Gastroesophageal sphincter (tissue), 4 donors: ENCODE measurements at places on chromosomes 2 and 18.

- H3K36me3 ChIP-seq: no peaks in the 10 kb centered on the region
- H3K27ac ChIP-seq: peak overlapping the region; percentile 61
Observed at GRCh38 chr2:30511122-30512083, 64.4 kb downstream of the LCLAT1 start.

DNA sequence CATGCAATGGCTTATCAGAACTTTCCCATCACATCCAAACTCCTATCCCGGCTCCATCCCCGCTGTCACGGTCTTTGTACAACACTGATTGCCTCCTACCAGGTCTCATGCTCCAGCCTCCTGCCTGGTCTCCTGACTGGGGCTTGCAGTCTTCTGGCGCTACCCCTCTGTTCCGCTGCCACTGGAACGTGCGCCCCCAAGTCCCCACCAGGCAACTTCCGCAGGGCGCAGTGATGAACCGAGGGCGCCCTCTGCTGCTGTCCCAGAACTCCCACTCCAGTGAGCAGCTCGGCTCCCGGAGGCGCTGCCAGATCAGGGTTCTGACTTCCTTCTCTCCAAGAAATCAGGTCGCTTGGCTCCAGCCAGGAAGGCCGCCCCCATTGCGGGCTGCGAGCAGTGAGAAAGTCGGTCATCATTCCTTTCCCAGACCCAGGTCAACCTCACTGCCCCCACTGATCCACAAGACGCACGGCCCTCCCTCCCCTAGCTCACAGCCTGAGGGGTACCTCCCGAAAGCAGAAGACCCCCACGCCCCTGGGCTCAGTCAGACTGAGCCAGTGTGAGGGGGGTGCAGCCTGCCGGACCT is 43.9 kb upstream of the RAB11FIP5 start:
- no peak overlapping the region for H3K4me3 ChIP-seq
- no peaks in the 10 kb centered on the region for H3K36me3 ChIP-seq
- H3K27ac ChIP-seq: no peak overlapping the region
- ATAC-seq: peak; percentile 80
- peaks cover 7% of the 10 kb centered on the region for H3K4me1 ChIP-seq

GRCh38 chr2:9144046-9144445 is 62.6 kb upstream of the ASAP2 start:
- H3K27me3 ChIP-seq: no peaks in the 10 kb centered on the region
- no peak overlapping the region for H3K27ac ChIP-seq
- no peak overlapping the region for H3K4me3 ChIP-seq
- H3K36me3 ChIP-seq: no peaks in the 10 kb centered on the region
- no peak for ATAC-seq

DNA sequence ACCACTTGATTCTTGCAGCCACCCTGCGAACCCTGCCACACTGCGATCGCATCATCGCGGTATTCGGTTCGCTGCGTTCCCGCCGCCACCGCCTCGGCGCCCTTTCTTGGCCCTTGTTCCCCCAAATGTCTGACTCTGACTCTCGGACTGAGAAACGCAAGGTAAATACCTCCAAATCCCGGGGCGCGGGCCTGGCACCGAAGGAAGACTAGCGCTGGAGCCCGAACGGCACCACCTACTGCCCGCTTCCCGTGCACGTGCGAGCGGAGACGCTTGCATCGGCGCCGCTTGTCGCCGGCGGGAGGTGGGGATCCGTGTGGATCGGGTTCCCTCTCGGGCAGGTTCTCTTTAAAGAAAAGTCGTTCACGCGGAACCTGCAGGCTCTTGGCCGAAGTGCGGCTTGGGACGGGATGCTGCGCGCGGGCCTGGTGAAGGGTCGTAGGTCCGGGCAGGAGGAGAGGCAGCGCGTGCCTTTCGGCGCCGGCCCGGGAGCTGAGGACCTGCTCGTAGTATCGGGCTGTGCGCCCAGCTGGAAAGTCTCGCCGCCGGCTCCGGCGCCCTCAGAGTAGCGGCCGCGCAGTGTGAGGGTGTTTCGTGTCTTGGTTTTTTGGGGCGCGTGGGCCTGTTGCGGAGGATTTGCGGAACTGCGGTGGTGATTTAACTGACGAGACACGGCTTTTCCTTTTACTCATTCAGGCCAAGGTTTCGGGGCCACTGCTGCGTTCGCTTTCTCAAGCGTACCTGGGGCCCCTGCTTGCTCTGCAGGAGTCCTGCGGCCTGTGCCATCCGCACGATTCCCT is 514 bp downstream of the BCL2L11 start:
- H3K27ac ChIP-seq: peak overlapping the region; percentile 87
- H3K4me3 ChIP-seq: peak overlapping the region; percentile 79
- H3K4me1 ChIP-seq: peaks cover 86% of the 10 kb centered on the region

DNA sequence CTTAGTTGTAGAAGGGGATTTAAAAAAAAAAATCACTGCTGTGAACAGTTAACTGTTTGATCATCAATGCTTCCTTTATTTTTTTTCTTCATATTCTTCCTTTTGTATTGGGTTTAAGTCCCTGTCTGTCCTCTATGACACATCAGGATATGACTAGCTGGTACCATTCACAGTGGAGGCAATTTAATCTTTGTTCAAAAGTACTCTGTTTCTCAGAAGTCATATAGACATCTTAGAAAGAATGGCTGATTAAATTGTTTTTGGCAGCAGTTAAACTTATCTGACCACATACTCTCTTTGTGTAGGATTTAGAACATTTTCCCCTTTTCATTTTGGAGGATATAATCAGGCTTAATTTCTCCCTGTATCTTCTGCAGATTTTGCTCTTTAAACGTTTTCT is 807.8 kb upstream of the CDH2 start:
- no peaks in the 10 kb centered on the region for H3K4me1 ChIP-seq
- no peak for ATAC-seq
- H3K27ac ChIP-seq: no peak overlapping the region
- no peaks in the 10 kb centered on the region for H3K27me3 ChIP-seq

DNA sequence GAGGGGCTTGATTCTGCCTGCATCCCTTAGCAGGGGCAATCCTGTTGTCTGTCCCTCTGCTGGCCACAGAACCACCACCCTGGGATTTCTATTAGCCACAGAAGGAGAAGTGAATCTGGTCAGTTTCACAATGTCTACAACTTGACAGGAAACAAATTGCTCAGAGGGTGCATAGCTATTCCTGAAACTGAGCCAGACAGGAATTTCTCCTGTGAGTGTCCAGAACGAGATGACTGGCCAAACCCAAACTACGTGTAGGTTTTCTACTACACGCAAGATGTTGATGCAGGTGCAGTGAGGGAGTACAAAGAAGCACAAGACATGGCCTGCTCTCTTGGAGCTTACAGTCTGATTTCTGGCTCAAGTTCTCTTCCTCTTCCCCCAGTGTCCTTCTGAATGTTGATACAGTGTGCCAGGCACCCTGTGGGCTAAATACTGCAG is 201.9 kb downstream of the CLIP4 start:
- H3K36me3 ChIP-seq: no peaks in the 10 kb centered on the region
- no peaks in the 10 kb centered on the region for H3K4me1 ChIP-seq
- no peak overlapping the region for H3K27ac ChIP-seq

DNA sequence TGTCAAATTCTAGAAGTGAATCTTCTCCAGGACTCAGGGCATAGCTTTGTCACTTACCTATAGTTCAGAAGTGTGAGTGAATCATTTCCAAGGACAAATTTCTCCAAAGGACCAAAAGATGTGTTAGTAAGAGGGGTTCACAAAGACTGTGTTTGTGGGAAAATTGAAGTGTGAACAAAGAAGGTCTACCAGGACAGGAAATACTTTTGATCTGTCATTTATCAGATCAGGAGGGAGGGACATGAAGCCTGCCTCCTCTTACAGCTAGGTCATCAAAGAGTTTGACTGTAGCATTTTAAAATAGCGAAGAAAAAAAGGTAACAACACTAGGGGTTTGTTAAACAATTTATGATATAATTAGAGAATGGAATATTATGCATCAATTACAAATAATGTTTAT is 2.0 kb upstream of the CD28 start:
- H3K27ac ChIP-seq: no peak overlapping the region
- no peak for ATAC-seq
- no peaks in the 10 kb centered on the region for H3K36me3 ChIP-seq
- H3K4me3 ChIP-seq: no peak overlapping the region

DNA sequence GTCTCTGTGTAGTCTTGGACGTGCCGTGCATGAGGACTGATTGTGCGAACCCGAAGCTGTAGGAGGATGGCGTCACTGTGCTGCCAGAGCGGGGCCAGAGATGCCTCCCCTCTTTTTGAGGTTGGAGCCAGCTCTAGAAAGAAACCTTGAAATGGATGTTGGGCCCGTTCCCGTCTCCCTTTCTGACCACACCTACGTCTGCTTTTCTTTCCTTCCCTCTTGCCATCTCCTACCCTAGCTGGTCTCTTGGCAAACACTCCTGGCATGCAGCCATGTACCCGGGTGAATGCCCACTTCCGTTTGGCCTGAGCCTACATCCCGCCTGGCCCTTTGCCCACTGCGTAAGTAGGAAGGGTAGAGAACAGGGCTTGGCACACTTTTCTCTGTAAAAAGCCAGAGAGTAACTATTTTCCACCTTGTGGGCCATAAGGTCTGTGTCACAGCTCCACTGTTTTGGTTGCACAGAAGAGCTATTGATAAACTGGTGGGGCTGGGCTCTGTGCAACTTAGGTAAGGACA is 37.4 kb downstream of the SH3BP4 start:
- H3K4me3 ChIP-seq: no peak overlapping the region
- H3K36me3 ChIP-seq: no peaks in the 10 kb centered on the region
- peak; percentile 74 for ATAC-seq

DNA sequence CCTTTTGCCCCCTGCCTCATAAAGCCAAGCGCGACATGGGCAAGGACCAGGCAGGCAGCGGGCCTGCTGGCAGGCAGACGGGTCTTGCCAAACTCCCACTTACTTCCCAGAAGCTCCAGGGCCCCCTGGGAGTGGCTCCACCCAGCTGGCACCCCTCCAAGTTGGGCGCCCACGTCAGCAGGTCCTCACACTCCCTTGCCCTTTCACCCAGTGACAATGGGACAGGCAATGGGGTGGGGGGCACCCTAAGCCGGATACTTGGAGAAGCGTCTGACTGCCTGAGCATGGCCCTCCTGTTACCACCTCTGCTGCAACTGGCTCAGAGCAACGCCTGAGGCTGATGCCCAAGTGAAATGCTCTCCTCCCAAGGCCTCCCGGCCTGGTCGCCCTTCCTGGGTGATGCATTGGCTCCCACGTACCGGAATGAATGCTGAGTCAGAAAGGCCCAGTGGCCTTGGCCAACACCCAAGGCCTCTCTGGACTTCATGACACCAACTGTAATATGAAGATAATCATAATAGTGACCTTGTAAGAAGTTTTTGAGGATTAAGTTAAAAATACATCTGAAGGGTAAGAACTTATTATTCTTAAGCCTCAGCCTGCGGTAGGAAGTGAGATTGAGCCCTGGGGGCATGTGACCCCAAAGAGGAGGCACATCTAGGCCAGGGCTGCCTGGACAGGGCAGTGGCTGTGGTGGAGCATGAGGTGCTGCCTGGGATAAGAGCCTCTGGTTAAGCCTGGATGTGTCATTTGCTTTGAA is 31.6 kb downstream of the KCNK3 start:
- ATAC-seq: peak; percentile 45
- no peaks in the 10 kb centered on the region for H3K27me3 ChIP-seq
- peak overlapping the region; percentile 86 for H3K27ac ChIP-seq
- peaks cover 44% of the 10 kb centered on the region for H3K4me1 ChIP-seq
- H3K4me3 ChIP-seq: no peak overlapping the region

DNA sequence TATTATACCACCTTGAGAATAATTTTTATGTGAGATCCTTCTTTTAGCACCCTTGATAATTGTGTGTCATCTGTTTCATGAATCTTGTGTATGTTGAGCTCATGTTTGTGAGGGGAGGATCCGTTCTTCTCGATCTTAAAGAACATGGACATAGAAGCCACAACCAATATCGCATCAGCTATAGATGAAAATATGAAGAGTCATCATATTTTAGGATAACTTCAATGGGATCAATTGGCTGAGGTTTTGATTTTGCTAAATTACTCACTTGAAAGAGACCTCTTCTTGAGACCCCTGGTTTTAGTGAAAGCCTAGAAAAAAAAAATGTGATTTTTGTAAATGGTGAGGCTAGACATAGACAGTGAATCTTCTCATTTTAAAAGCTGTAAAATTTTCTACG is 385.3 kb upstream of the NRP2 start:
- no peak overlapping the region for H3K27ac ChIP-seq
- no peak for ATAC-seq
- no peaks in the 10 kb centered on the region for H3K36me3 ChIP-seq
- no peaks in the 10 kb centered on the region for H3K27me3 ChIP-seq
- no peaks in the 10 kb centered on the region for H3K4me1 ChIP-seq

DNA sequence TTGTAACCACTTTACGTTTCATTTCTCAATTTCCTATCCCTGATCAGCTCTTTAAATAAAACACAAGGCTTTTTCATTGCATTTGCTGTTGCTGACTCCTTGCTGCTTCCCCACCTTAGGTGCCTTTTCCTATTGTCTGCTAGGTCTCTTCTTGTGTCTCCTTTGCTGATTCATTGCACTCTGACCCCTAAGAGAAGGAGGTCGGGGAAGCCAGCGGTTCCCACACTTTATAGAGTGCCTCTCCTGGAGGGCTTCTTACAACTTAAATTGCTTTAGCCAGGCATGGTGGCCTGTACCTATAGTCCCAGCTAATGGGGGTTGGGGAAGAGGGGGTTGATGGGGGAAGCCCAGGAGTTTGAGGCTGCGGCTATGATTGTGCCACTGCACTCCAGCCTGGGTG is 495.0 kb downstream of the DLGAP1 start:
- no peaks in the 10 kb centered on the region for H3K27me3 ChIP-seq
- ATAC-seq: no peak
- H3K36me3 ChIP-seq: no peaks in the 10 kb centered on the region
- H3K27ac ChIP-seq: no peak overlapping the region
- no peak overlapping the region for H3K4me3 ChIP-seq

GRCh38 chr18:68623342-68623741 is 91.6 kb downstream of the TMX3 start:
- H3K27me3 ChIP-seq: no peaks in the 10 kb centered on the region
- no peaks in the 10 kb centered on the region for H3K4me1 ChIP-seq
- no peak for ATAC-seq
- H3K4me3 ChIP-seq: no peak overlapping the region
- no peak overlapping the region for H3K27ac ChIP-seq

DNA sequence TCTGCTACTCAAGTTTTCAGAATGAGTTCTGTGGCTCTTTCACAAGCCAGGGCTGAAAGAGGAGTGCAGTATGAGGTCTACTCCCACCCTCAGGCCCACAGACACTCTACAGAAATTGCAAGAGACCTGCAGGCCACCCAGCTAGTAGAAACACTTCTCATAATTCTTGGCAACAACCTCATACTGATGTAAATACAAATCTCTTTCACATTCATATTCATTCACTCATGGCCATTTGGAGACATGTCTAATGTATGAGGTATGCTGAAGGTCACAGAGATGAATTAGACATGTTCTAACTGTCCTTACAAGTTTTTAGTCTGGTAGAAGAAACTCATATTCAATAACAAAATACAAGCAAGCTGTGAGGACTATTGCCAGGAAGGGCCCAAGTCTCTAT is 83.8 kb upstream of the KLHL29 start:
- H3K27me3 ChIP-seq: peaks cover 7% of the 10 kb centered on the region
- H3K36me3 ChIP-seq: no peaks in the 10 kb centered on the region
- no peak for ATAC-seq
